Purkinje cell (primary cell): ENCODE measurements at places on chromosomes 2 and 18. TPM values are rescaled to one million over a fixed set of nuclear protein-coding genes. Genes with fewer than 3 reads are reported as not detected.

LYPD6B gene
- polyA plus RNA-seq: not detected in 2 replicates

EVX2 gene
- polyA plus RNA-seq: not detected in 2 replicates

KHK gene
- polyA plus RNA-seq: 0.28 and 1.3 TPM in 2 replicates

ASIC4 gene
- polyA plus RNA-seq: not detected in 2 replicates

CROCC2 gene
- polyA plus RNA-seq: not detected in 2 replicates

ABCG8 gene
- 1.1 TPM in 1 of 2 replicates, not detected in the other for polyA plus RNA-seq

CHRND gene
- polyA plus RNA-seq: not detected in 2 replicates

REG1B gene
- not detected in 2 replicates for polyA plus RNA-seq

MAP3K2 gene
- 5.9 and 6.3 TPM in 2 replicates for polyA plus RNA-seq

NT5DC4 gene
- 0.18 TPM in 1 of 2 replicates, not detected in the other for polyA plus RNA-seq

SNORC gene
- 3.8 and 6.2 TPM in 2 replicates for polyA plus RNA-seq

ICOS gene
- not detected in 2 replicates for polyA plus RNA-seq

PLCL1 gene
- 2.5 and 2.8 TPM in 2 replicates for polyA plus RNA-seq

CXCR2 gene
- not detected in 2 replicates for polyA plus RNA-seq

IL18RAP gene
- polyA plus RNA-seq: not detected in 2 replicates

CFAP65 gene
- 2.5 TPM in 1 of 2 replicates, not detected in the other for polyA plus RNA-seq

NAT8 gene
- 2.2 TPM in 1 of 2 replicates, not detected in the other for polyA plus RNA-seq

CCT4 gene
- 175 and 192 TPM in 2 replicates for polyA plus RNA-seq

CPLX4 gene
- polyA plus RNA-seq: 0.69 and 1.4 TPM in 2 replicates

NEU2 gene
- polyA plus RNA-seq: not detected in 2 replicates

FKBP1B gene
- polyA plus RNA-seq: 4.2 and 15.0 TPM in 2 replicates

GALR1 gene
- polyA plus RNA-seq: 0.32 TPM in 1 of 2 replicates, not detected in the other

SLC9A2 gene
- polyA plus RNA-seq: 0.06 and 0.15 TPM in 2 replicates

ERMN gene
- 3.6 and 18.7 TPM in 2 replicates for polyA plus RNA-seq

NCKAP5 gene
- 3.3 and 7.6 TPM in 2 replicates for polyA plus RNA-seq

NEURL3 gene
- not detected in 2 replicates for polyA plus RNA-seq

CCDC102B gene
- polyA plus RNA-seq: 25.6 and 26.7 TPM in 2 replicates

POTEC gene
- not detected in 2 replicates for polyA plus RNA-seq
